ENCODE measurements at places on chromosomes 1 and 21.

- DNase-seq: no peak
Measured at GRCh38 chr1:99682291-99682751, 36.4 kb downstream of the PALMD start.

- no peak for DNase-seq
Measured at GRCh38 chr21:31992391-31992790, 119.6 kb downstream of the HUNK start.

DNA sequence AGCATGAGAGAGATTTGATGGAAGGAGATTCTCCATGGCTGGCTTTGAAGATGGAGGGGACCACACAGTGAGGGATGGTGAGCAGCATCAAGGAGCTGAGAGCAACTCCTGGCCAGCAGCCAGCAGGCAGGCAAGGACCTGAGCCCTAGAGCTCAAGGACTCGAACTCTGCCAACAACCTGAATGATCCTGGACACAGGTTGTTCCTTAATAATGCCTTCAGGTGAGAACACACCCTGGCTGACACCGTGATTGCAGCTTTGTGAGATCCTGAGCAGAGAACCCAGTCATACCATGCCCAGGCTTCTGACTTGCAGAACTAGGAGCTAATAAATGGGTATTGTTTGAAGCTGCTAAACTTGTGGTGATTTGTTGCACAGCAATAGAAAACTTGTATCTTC lies 183.1 kb downstream of the LMX1A start:
- no peak for DNase-seq

GRCh38 chr1:228004331-228004855 lies 2.4 kb upstream of the WNT3A start:
- peak; percentile 7 for DNase-seq

DNA sequence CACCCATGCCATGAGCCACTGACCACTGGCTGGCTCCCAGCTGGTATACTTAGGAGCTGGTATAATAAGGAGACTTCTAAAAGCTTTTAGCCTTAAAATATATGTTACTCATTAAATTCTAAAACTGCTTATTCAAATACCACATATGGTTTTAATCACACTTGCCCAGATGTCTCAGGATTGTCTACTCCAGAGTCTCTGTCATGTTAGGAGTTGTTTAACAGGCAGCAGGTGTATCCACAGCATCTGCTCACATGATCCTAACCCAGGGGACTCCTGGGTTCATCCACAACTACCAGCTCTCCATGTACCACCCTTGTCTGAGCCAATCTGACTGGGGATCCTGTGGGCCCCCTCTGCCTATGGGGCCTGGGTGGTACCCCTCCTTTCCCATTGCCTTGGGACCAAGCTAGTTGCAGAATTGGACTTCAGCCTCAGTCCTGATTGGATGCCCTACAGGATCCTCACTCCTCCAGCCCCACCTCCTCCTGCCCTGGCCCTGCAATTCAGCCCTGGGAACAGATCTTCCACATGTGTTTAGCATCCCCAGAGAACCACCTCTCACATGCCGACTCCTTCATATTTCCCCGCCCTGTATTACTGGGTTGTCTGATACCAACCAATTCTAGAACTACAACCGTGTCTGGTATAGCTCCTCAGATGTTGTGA lies 61.3 kb downstream of the BCAR3 start:
- DNase-seq: no peak

- no peak for DNase-seq
Measured at GRCh38 chr1:21773585-21773984, 9.4 kb downstream of the USP48 start.

GRCh38 chr1:242185731-242186130 lies 186.8 kb upstream of the MAP1LC3C start:
- DNase-seq: peak; percentile 62

- no peak for DNase-seq
Measured at GRCh38 chr21:42254651-42255601, 36.0 kb downstream of the ABCG1 start.

- DNase-seq: no peak
Measured at GRCh38 chr1:82346141-82346540, 545.4 kb downstream of the ADGRL2 start.

- no peak for DNase-seq
Measured at GRCh38 chr1:65165269-65165993, 17.4 kb downstream of the AK4 start.

GRCh38 chr1:91866425-91866824 lies 19.5 kb downstream of the TGFBR3 start:
- DNase-seq: no peak

DNA sequence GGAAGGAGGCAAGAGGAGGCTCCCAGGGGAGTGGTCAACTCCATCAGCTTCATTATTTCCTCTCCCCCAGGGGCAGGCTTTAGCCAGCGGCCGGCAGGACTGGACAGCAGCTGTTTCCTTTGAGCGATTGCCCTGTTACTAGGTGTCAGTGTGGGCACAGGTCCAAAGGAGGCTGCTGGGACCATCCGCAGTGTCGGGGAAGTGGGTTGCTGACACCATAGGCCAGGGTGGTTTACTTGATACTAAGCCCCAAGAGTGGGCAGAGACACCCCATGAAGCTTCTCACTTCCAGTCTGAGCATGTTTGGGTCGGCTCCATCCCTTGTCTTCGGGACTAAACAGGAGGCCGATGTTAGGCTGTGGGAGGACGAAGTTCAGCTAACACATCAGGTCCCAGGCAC lies 63.6 kb downstream of the KAZN start:
- no peak for DNase-seq

- no peak for DNase-seq
Measured at GRCh38 chr21:45839274-45839673, 142.3 kb upstream of the COL6A1 start.

DNA sequence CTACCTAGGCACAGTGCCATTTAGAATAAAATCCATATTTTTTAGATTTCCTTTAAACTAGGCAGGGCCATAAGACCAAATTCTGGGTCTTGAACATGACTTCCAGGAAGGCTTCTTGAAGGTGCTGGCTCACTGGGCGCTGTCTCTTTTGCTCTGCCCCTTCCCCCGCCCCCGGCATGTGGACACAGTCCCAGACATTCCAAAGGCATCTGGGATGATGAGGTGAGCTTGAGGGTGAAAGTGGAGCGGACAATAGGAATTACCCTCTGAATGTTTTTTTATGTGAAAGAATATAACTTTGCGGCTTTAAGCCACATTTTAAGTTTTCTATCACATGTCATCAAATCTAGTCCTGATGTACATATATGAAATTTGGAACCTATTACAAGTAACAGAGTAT lies 29.4 kb downstream of the RWDD3 start:
- no peak for DNase-seq

DNA sequence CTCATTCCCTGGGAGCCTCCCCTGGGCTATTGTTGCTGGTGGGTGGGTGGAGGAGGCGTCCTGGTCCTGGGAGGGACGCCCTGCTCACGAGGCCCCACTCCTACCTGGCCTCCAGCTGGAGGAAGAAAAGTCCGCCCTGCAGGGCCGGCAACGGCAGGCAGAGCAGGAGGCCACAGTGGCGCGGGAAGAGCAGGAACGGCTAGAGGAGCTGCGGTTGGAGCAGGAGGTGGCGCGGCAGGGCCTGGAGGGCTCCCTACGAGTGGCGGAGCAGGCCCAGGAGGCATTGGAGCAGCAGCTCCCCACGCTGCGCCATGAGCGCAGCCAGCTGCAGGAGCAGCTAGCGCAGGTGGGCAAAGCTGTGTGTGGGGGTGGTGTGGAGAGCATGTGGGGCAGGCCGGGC lies 24.9 kb downstream of the CROCC start:
- DNase-seq: no peak

DNA sequence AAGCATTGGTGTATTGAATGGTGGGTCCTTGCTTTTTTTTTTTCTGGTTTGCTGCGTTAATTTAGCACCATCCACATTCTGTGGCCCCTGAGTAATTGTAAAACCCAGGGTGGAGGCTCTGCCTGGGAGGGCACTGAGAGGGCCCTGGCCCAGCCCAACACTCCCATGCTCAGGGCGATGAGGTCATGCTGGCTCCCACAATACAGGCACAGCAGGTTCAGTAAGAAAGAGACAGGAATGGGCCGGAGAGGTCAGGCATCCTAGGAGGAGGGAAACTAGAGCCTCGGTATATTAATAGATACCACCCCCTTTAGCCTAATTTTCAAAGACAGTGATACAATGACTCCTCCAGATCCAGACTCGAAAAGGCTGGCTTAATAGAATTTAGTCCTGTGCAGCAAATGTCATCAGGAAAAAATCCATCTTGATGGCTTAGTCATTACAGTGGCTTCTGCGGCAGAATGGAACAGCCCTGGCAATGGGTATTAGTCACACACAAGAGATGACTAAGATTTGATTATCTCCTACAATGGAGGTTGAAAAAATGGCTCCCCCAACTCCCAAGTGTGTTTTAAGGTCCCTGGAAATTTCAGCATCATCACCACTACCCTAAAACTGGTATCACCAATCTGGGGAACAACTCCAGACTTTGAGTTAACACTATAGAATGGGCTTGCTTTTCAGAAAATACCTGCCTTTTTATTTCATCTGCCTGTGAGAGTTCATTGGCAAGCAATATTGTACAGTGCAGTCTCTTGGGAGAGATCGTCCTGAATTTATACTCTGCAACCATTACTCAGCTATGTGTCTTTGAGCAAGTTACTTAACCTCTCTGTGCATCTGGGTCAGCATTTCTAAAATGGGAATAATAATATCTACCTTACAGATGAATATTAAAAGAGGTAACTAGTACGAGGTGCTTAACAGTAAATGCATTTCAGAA lies 43.9 kb upstream of the LYST start:
- DNase-seq: no peak

DNA sequence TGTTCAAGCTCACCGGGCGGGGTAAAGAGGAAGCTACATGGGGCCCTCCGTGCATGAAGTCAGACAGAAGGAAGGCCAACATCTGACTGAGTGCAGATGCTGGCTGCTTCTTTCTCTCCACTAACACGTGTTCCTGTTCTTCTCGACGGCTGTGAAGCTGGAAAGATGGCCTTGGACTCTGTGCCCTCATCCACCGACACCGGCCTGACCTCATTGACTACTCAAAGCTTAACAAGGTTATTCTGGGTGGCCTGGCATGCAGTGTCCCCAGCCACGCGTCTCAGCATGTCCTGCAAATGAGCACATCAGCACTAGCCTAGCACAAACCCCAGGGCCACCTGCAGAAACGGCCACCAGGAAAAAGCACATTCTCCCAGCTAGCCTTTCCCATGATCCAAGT lies 41.2 kb downstream of the ACTN2 start:
- no peak for DNase-seq

- no peak for DNase-seq
Measured at GRCh38 chr1:217407534-217408001, 223.3 kb downstream of the GPATCH2 start.

DNA sequence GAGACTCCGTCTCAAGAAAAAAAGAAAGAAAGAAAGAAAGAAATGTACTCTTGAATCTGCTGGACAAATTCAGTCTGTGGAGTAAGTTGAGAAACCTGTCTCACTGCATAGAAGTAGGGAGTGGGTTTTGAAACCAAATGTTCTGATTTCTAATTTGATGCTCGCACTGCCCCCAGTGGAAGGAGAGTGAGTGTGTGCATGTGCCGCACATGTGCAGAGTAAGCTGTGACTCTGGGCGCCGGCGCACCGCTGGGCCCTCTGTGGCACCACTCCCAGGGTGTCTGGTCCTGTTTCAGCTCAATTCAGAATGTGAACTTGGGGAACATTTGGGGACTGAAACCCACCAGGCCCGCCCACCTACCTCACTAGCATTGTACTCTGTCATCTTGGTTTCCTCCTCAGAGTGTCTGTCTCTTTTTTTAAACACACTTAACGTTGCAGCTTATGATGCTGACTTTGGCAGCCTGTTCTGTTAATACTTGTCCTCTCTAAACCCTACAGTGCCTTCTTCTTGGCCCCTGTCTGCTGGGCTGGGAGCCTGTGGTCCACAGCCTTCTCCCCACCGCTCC lies 104.6 kb downstream of the CACNA1E start:
- DNase-seq: no peak

DNA sequence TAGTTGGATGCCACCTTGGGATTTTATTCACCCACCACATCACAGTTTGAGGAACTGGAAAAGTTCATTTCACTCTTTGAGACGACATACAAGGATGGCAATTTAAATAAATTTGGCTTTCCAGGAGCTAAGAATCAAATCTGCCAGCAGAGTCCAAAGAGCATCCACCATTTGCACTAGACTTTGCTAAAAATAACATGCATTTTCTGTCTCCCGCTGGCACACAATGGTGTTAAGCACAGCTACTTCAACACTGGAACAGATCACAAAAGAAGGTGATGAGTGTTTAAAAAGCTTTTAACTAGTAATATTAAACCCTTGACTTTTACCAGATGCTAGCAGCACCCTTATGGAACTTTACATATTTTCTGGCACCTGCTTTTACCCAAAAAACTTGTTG lies 44.6 kb downstream of the MAEL start:
- no peak for DNase-seq

GRCh38 chr1:67724928-67725560 lies 40.0 kb downstream of the GADD45A start:
- DNase-seq: peak; percentile 61

DNA sequence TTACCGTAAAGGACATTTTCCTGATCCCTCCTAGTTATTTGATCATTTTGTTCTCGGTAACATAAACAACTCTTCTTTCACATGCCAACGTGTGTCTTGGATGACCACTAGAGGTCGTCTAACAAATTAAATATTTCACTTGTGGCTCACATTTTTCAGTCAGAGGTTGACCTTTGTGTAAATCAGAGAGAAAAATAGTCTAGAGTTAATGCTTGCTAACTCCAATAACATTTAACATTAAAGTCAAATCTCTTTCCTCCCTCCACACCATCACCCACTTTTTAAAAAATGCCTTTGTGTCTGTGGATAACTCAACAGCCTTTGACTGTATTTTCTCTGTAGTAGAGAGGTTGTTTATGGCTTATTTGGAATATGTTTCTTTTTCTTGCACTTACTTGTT lies 220.5 kb upstream of the B3GALT2 start:
- peak; percentile 44 for DNase-seq

DNA sequence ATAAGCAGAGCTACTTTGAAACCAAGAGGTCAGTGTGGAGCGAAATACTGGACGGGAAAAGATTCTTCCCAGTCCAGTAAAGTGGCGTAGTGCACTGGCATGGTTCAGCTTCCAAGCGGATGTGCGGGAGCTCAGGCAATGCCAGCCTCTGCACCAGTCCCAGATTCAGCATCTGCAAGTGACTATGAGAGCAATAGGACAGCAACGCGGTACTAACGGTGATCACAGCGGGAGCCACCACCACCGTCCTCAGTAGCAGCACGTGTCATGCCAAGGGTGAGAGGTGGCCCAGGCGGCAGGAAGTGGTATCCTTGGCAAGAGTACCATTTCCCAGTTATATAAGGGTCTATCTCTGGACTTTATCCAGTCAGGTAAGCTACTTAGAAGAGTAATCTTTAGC lies 17.8 kb downstream of the PLD5 start:
- DNase-seq: no peak

- no peak for DNase-seq
Measured at GRCh38 chr1:184145083-184145482, 93.6 kb downstream of the TSEN15 start.

All from NCI-H1092 (cell line).